HFF-Myc (cell line): ENCODE measurements at places on chromosomes 13 and 19.

DNA sequence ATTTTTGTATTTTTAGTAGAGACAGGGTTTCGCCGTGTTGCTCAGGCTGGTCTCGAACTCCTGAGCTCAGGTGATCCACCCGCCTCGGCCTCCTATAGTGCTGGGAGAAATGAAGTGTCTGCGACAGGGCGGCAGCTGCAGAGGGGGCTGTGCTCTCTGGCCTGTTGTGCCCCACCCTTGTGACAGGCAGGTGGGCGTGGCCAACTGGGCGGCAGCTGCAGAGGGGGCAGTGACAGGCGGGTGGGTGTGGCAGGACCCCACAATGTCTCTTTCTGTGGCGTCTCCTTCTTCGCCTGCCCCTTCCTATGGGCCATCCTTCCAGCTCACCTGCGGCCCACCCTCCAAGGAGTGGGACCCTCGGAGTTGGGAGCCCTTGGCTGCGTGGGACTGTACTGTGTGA, 11.8 kb downstream of the STK11 start:
- no peak for DNase-seq

GRCh38 chr19:4715529-4716221, 8.0 kb downstream of the DPP9 start:
- DNase-seq, result no peak

DNA sequence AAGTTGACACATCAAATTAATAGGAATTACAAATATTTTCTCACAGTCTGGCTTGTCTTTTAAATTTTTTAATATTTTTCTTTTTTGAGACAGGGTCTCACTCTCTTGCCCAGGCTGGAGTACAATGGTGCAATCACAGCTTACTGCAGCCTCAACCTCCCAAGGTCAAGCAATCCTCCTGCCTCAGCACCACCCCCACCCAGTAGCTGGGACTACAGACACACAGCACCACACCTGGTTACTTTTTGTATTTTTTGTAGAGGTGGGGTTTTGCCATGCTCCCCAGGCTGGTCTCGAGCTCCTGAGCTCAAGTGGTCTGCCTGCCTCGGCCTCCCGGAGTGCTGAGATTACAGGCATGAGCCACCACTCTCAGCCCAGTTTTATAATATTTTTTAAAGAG, 72.0 kb downstream of the SPATA13 start:
- no peak for DNase-seq

GRCh38 chr13:50894012-50894411, 15.6 kb upstream of the RNASEH2B start:
- no peak for DNase-seq
